ENCODE measurements at places on chromosomes 12 and 14.

DNA sequence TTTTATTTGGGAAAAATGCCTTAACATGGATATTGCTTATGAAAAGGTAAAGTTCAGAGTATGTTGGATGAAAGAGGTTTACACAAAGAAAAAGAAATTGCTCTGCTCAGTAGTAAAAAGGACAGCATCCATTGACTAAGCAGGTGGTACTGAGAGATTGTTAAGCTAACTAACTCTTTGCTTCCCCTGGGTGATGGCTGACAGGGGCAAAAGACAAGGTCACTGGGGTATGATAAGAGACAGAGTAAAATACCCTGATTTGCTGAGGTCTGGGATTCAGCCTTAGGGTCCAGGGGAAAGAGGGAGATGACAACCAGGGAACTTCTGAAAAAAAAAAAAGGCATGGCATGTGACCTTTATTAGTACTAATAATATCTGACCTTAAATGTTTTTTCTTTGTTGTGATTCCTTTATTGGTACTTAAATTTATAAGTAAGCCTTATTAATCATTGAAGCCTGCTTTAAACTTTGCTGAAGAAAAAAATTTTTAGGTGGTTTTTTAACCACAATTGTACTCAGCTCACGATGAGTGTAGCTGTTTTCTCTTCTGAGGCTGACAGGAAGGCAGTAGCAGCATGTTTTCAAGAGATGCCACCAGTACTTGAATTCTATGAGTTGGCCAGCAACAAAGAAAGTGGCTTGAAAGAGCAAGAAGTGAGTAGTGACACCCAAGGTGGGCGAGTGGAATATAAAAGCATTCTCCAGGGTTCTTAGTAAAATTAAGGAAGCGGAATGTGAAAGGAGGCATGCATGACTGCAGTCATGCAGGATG, 43.7 kb upstream of the KITLG start:
- DNase-seq: no peak

GRCh38 chr12:29818916-29819623, 35.3 kb upstream of the TMTC1 start:
- no peak for DNase-seq

- DNase-seq: no peak
Observed at GRCh38 chr14:61462566-61463193, 141.3 kb downstream of the PRKCH start.

- no peak for DNase-seq
Observed at GRCh38 chr12:15468911-15469310, 146.6 kb downstream of the PTPRO start.

DNA sequence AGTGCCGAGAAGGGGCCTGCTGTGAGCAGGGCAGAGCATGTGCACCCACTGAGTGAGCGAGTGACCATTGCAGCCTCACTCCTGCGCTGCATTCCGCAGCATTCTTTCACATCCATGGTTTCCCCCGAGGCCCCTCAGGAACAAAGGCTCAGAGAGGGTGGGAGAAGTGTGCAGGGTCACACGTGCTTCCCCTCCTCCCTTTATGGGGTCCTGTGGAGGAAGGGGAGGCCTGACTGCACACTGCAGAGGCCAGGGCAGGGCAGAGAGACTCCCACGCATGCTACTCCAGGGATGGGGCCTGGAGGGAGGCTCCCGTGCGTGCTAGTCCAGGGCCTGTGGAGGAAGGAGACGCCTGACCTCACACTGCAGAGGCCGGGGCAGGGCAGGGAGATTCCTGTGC, 63.2 kb downstream of the DIO3 start:
- no peak for DNase-seq

DNA sequence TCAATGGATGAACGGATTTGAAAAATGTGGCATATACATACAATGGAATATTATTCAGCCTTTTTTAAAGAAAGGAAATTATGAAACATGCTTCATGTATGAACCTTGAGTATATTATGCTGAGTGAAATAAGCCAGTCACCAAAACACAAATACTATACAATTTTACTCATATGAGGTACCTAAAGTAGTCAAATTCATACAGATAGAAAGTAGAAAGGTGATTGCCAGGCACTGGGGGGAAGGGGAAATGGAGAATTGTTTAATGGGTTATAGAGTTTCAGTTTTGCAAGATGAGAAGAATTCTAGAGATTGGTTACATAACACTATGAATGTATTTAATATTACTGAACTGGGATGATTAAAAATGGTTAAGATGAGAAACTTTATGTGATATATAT, 171.4 kb downstream of the TMTC3 start:
- no peak for DNase-seq
